ENCODE measurements at places on chromosomes 2 and 18.

DNA sequence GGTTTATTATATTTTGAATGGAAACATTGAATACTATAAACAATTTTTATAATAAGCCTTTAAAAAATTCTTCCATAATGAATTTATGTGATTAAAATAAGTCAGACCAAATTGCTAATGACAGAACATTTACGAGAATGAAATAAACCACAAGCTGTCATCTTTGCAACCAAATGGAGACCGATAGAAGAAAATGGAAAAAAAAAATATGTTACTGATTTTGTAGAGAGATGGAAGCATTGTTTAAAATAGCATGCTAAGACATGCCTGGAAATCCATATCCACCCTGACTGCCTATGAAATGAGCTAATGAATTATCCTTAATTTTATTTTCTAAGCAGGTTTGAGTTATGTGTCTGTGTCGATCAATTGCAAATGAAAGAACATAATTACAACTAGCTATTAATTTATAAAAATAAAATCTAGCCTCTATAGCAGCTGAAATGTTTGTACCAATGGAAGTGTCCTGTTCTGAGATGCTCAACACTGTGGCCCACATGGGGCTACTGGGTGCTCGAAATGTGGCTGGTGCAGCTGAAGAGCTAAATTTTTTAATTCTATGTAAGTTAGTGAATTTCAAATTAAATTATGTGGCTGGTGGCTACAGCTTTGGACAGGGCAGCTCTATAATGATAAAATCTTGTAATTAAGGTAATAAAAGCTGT lies 832.8 kb downstream of the RNF144A start:
- no peak for DNase-seq

DNA sequence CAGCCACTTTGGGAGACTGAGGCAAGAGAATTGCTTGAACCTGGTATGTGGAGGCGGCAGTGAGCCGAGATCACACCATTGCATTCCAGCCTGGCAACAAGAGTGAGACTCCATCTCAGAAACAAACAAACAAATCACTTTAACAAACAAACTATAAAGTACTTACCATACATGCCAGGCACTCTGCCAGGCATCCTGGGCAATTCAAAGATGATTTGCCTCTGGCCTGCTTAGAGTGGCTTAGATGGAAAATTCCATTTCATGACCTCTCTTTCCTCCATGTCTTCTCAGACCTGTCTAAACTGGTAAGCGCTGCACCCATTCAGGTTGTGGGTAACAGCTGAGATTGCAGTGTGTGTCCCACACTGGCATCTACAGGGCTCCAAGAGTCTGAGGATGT lies 273.2 kb downstream of the BCL2 start:
- DNase-seq: no peak

- peak; percentile 41 for DNase-seq
Measured at GRCh38 chr2:23588508-23589201, 203.7 kb downstream of the KLHL29 start.

- DNase-seq: no peak
Measured at GRCh38 chr2:230931556-230932231, 6.7 kb upstream of the GPR55 start.

- no peak for DNase-seq
Measured at GRCh38 chr2:106157416-106157815, 36.7 kb downstream of the UXS1 start.

- peak; percentile 81 for DNase-seq
Measured at GRCh38 chr2:38526195-38526594, 76.5 kb downstream of the HNRNPLL start.

DNA sequence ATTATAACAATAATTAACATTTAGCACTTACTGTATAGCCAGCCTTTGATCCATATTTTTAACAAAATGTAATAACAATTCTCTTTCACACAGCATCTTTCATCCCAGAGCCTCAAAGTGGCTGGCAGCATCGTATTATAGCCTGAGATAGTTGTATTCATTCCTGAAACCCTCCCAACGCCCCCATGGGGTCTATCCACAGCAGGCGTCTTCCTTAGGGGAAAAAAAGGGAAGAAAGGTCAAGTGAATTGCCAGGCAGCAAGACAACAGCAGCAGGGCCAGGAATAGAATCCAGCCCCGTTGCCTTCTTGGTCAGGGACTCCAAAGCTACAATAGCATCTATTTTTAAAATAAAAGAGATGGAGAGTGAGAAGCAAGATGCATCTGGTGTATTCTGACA lies 424.4 kb upstream of the ID2 start:
- no peak for DNase-seq

- no peak for DNase-seq
Measured at GRCh38 chr2:58435246-58435645, 194.1 kb upstream of the FANCL start.

DNA sequence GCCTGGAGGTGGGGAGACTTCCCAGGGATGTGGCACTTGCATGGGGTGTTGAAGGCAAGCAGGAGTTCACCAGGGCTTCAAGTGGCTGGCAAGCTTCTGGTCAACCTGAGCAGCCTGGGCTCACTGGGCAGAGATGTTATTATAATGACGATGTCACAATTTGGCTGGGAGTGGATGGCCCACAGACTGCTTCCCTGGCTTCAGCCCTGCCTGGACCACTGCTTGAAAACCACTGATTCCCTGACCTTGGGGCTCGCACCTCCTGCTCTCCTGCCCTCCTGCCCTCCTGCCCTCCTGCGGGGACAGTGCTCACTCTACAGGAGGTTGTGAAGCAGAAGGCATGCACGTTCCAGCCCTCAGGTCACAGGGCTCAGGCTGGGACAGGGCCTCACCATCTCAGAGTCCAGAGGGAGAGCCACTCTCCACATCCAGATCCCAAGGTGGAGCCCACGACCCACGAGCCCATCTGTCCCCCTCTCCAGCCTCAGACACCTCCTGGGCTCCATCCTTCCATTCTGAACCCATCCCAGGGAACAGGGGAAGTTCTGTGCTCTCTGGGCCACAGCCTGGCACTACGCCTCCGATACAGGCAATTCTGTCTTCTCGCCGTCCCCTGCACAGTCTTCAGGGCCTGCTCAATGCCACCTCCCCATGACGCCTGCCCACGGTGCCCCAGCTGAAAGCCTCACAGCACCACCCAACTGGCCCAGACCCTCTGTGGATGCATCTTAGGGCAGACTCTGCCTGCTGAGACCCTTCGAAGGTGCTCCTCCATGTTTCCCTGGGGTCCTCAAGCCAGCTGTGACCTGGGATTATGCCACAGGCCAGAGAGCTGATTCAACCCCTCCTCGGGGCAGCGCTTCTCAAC lies 241.6 kb upstream of the RAB6C start:
- DNase-seq: no peak

GRCh38 chr2:98037666-98038336 lies 42.1 kb upstream of the TMEM131 start:
- no peak for DNase-seq

- DNase-seq: no peak
Measured at GRCh38 chr2:173462892-173463840, 108.5 kb downstream of the CDCA7 start.

DNA sequence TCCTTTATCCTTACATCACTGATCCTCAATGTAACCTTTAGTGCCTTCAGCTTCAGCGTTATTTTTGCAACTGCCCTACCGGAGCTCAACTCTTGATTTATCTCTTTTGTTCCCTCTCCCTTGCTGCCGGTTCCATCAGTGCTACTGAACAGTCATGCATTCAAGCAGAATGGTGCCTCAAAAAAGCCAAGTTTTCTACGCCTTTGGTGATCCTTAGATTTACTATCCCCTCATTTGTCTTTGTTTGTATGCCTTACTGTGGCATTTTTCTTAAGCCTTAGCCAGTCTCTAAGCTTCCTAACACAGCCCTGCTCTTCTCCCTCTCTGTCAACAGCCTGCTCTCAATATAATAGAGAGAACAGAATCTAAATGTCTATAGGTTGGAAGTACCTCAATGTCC lies 847.7 kb downstream of the CPS1 start:
- no peak for DNase-seq

DNA sequence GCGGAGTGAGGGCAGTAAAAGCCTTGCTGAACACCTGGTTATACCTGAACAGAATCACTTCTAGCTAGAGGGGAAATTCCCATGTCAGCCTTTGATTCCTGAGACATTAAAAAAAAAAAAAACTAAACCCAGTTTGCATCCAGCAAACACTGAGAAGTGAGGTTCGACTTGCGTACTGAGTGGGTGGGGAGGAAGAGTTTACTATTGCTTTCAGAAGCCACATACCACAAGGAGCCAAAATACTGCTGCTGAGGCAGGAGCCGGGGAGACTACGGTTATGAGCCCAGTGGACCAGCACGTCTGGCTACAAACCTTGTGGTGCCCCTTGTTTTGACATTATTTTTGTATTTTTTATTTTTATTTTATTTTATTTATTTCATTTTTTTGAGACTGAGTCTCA lies 2.7 kb downstream of the COLEC11 start:
- no peak for DNase-seq

DNA sequence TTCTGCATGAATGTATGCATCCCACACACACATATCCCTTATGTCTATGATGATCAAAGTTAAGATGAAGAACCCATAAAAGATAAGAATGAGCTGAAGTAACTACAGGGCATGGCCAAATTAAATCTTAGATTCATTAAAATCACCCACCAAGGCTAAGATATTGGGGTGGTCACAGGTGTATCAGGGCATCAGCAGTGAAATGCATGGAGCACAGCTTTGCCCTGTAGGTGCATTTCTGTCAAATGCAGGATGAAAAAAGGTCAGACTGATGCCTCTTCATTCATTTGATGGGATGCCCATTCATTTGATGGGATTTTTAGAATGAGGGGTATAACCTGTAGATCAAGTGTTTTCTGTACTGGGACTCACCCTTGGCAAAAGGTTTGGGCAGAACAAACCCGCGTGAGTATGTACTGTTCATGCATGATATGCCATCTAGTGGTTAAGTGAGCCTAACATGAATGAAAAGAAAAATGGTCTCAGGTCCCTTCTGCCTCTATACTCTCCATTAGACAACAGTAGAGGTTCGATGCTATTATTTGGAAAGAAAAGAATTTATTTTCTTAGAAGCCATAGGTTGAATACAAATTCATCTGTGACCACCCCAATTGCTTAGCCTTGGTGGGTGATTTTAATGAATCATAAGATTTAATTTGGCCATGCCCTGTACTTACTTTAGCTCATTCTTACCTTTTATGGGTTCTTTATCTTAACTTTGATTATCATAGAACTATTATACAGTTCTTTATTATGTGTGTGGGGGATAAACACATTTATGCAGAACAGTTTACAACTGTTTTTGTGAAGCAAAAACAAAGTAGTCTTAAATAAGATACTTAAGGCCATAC lies 43.2 kb upstream of the NOSTRIN start:
- DNase-seq: peak; percentile 36

GRCh38 chr2:181563101-181563692 lies 93.7 kb downstream of the CERKL start:
- no peak for DNase-seq

DNA sequence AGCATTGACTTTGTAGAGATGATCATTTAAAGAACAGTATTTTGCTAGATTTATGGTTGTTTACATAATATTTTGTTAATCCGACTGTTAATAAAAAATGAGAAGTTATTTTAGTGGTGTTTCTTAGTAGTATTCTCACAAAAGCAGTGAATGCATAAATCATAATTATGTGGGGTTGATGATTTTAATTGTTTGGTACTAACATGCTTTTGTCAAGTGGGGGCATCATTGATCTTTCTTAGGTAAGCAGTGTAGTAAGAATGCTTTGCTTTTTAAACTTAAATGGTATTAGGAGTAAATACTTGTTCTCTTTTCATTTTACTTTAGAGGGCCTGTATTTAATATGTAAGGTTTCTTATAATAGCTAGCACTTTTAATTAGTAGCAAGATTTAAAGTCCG lies 109.2 kb upstream of the OTX1 start:
- DNase-seq: no peak

- DNase-seq: no peak
Measured at GRCh38 chr18:9113468-9114149, 11.1 kb downstream of the NDUFV2 start.

GRCh38 chr2:108607706-108608301 lies 73.5 kb downstream of the LIMS1 start:
- DNase-seq: no peak

DNA sequence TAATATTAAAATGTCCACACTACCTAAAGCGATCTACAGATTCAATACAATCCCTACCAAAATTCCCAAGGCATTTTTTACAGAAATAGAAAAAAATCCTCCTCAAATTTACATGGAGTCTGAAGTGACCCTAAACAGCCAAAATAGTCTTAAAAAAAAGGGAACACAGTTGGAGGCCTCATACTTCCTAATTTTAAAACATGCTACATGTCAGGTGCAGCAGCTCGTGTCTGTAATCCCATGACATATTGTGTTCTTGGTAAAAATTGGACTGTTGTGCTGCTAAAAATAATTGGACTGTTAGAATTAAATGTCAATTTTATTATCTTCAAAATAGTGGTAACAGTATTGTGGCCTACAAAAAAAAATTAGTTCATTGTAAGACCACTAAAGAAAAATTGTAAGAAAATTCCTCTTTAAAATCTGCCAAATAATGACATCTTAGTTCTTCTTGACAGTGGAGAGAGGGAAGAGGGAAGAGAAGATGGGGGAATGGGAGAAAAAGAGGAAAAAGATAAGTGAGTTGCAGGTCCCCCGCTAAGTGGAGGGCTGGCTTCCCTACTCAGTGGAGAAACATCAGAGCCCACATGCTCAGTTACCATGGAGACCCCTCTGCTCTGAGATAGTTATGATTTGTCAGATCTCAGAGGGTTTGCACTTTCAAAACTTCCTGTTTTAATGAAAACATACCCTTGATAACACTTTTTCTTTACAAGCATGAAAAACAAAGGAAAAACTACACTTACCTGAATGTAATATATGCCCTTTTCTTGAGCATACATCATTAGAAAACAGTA lies 46.5 kb downstream of the UNC50 start:
- no peak for DNase-seq

GRCh38 chr18:58394046-58394445 lies 234.8 kb downstream of the ALPK2 start:
- DNase-seq: no peak

DNA sequence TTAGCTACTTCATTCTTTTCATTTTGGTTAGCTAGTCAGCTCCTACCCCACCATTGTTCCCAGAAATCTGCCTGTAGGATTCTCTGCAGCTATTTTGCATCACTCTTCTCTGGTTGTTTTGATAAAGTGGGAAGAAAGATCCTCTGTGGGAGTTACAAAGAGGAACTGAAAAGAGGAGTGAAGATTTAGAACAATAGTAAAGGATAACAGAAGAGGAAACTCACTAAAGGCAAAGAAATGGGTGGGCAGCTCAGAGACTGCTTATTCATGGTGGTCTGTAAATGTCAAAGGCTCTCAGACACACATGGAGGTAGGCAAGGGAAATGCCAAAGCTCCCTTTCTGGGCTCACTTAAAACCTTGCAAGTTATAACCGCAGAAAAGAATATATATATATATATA lies 17.2 kb upstream of the CD207 start:
- DNase-seq: no peak

DNA sequence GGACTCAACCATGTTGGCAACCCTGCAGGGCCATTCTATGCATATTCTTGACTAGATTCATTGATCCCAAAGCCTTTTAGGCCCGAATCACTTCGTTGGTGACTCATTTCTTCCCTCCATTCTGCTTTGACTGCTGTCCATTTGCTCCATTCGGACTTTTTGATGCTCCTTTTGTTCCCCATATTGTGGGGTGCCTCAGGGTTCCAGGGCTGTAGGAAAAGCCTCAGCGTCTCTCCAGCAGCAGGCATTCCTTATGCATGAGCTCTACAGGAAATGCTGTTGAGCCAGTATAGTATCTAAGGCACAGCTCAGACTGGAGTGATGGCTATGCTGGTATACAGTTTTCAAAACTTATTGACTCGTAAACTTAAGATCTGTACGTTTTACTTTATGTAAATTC lies 292.6 kb downstream of the PRKCE start:
- peak; percentile 87 for DNase-seq

Measured in fibroblast of skin of abdomen (primary cell).